ENCODE measurements at places on chromosomes 4 and X. TPM values are rescaled to one million over a fixed set of nuclear protein-coding genes. Genes with fewer than 3 reads are reported as not detected.
A peak's percentile ranks its signal among the peaks of the same experiment; 100 is the strongest.

The CENPVL1 gene
- total RNA-seq = not detected

The NMU gene
- total RNA-seq = not detected

The INPP4B gene
- total RNA-seq = 10.2 TPM

The SLC2A9 gene
- total RNA-seq = 0.71 TPM

The USP17L15 gene
- total RNA-seq = not detected

The HSPA4L gene
- total RNA-seq = 2.7 TPM

The CLCN3 gene
- 24.8 TPM for total RNA-seq

The NAP1L3 gene
- 0.23 TPM for total RNA-seq

The PRSS12 gene
- total RNA-seq = 0.24 TPM

The GPC4 gene
- total RNA-seq = 21.6 TPM

The BEX1 gene
- total RNA-seq = not detected

The CORIN gene
- 0.09 TPM for total RNA-seq

The TIGD4 gene
- total RNA-seq = 0.13 TPM

- DNase-seq = no peak
These were observed 43.1 kb downstream of the PPA2 start for GRCh38 chr4:105430811-105431210.

DNA sequence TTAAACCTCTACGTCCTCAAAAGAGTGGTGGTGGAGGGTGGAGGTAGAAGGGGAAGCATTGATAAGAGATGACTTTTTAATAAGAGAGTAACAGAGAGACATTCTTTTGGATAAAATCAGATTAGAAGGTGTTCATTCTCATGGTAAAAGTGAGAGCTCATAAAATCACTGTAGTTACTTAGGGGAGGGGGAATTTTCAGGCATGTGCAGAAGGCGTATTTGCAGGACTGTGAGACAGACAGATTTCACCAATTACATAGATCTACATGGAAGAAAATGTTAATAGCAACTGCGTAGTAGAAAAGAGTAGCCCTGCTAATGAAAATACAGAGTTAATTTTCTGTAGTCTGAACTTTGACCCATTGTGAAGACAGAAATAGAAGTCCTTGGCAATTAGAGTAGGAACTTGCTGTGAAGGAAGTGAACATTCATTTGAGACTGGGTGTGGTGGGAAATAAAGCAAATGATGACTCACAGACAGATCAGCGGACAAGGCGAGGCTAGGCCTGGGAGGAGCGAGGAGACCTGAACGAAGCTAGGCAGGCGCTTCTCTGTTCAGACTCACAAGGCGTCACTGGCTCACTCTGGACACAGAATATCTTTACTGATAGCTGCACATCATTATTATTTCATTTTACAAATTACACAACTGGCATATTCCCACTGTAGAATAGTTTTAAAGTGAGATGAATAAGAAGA is 57.2 kb upstream of the FAM9C start:
- DNase-seq = peak; percentile 71

- DNase-seq = no peak
These were observed 67.2 kb downstream of the ANTXR2 start for GRCh38 chr4:80005863-80006262.

- DNase-seq = no peak
These were observed 56.7 kb upstream of the COL25A1 start for GRCh38 chr4:109359040-109359646.

- DNase-seq = no peak
These were observed 210.6 kb downstream of the TENM3 start for GRCh38 chr4:182453830-182454229.

DNA sequence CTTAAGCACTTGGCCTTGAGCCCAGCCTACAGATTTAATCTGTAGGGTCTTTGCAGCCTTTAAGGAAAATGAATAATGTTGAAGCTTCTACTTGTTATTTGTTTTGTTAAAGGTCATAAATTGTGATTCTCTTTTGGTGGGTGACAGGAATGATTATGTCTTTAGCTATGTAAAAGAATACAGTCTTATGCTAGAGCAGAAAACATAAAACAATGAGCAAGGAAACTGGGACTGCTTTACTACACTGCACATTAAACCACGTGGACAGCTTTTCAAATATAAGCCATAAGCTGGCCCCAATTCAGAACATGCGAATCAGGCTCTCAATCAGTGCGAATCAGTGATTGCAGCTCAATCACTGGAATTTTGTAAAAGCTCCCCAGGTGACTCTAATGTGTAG is 40.9 kb upstream of the TBC1D19 start:
- DNase-seq = no peak

DNA sequence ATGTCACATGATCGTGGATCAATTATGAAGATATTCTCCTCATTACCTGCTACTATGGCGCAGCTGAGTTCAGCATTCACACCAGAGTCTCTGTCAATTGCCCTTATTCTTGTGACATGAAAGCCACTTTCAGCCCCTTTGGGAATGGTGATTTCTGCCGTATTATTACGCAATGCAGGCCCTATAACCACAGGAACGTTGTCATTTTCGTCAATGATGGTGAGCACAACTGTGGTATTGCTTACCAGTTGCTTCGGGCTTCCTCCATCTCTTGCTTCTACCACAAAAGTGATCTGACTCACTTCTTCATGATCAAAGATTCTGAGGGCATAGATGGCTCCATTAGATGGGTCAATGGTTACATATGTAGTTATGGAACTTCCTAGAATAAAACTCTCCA is 2.1 kb downstream of the PCDH18 start:
- DNase-seq = no peak

DNA sequence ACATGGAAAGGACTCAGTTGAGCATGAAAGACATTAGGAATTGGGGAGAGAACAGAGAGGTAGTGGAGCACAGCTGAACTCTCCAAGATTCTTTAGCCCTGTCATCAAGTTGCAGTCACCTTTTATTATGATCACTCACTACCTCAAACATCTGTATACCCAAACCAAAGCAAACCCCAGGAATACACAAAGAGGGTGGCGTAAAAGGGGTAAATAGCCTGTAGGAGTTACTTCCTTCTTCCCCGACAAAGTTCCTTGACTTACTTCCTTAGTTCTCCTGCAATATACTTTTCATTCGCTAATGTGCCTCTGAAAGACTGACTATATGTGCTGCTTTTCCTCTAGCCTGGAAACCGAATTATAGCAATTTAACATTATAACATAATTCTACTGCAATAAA is 159.9 kb downstream of the SPRY1 start:
- no peak for DNase-seq

DNA sequence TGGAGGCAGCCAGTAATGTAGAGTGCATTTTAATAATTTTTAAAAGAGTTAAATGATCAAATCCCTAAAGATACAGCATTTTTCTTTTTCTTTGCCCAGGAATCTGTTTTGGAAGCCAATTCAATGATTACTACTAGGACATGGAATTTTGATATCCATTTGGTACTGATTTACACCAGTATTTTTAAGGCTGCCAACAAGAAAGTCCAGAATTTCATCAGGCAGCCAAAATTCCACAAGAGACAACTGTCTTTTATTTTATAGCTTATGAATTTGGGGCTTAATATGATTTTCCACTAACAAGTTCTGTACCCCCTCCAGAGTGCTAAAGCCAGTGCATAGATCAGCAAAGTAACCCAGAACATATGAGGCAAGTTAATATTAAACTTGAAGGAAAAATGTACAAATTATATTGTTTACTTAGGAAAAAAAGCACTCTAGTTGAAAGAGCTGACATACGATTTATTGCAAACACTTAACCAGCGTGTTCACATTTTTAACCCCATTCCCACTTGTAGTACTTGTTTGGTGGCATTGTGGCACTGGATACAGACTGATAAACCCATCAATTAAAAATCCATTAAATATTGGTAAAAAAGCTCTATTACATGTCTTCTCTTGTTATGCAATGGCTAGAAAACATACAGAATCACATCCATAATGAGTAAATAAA is 259.7 kb downstream of the DCHS2 start:
- no peak for DNase-seq

DNA sequence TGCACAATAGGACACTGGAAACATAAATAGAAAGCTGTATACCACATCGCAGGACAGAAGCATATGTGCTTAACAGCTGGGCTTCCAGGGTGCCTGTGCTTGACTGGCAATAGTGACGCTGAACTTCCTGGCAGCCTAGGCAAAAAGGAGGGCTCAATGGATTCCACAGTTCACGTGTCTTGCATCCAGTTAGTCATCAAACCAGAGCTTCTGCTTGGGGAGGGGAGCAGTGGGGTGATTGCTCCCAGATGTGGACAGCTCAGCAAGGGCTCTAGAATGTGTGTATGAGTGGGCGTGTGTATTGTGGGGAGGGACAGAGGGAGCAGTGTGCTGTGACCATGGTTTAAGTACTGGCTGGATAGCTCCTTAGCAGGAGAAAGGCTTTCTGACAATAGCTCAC is 2.3 kb downstream of the PRRG3 start:
- DNase-seq = peak; percentile 30

GRCh38 chr4:163495900-163496299 is 1.4 kb downstream of the TMA16 start:
- no peak for DNase-seq

- no peak for DNase-seq
These were observed 39.5 kb downstream of the HSD17B13 start for GRCh38 chr4:87283151-87283550.

GRCh38 chr4:53855581-53856250 is 208.7 kb downstream of the CHIC2 start:
- DNase-seq = no peak

GRCh38 chr4:42415281-42415680 is 18.0 kb downstream of the SHISA3 start:
- DNase-seq = no peak

DNA sequence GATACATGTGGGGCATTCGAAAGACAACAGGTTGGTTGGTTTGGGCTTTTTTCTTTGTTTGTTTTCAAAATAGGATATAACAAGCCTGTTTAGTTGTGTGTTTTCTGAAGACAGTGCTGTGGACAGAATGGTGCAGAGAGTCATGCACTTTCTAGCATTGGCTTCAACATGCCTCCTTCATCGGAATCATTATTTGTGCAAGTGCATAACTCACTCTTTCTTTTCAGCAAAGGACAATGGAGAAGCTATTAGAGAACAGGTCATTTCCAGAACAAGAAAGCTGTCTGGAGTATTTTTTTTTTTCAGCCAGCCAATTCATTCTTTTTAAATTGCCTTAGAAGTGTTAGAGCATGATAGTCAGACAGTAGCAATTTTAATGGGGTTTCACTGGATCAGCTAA is 225.8 kb downstream of the STK32B start:
- no peak for DNase-seq

GRCh38 chr4:87489678-87490077 is 39.5 kb downstream of the SPARCL1 start:
- DNase-seq = no peak

DNA sequence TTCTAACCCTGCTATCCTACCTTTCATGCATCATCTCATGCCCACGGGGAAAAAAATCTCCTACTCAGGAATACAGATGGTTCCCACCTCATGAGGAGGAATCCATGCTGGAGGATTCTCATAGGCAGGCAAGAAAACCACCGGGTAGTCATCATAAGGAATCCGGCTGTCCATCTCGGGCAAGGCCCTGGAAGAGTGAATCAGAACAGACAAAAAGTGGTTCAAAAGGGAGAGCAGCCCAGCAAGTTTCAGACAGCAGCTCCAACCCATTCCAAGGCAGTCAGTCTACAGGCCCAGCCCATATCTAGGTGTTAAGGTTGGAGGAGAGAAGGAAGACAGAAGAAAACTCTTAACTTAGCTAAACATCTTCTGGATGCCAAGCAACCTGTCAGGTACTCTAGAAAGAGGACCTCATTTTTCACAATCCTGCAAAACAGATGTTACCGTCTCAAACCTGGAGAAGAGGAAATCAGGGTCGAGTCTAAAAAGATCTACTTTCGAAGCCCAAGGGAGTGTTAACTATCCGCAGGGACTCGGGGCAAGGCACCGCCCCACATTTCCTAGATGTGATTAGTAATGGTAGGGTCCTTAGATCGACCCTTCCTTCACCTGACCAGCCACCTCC is 447 bp downstream of the PDZD11 start:
- DNase-seq = no peak

DNA sequence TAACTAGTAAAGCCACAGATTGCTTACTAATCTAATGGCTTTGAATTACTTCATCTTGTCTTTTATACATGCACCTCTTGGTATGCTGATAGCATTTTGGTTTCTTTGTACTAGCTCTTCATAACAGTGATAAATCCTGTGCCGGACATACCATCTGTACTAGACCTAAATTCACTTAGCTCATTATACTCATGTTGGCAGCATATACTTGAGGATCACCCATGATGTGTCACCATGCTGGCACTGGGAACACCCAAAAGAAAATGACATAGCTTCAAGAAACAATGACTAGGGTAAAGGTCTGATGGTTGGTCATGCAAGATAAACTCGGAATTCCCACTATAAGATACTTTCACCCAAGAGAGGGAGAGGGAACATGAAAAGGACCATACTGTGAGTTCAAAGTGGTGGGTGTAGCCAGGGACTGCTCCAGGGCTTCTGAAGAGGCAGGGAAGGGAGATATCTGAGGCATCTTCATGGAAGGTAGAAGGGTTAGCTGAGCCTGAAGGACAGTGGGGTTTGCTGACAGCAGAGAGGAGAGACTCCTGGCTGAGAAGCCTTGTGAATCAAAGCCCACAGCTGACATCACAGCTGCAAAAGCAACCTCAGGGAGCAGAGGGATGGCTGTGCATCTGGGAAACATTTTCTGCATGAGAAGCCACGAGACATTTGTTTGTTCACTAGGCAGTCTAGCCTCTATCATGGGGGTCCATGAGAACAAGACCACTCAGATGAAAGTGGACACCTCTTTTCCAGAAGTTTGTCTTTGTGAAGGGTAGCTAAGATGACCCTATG is 314.2 kb downstream of the RAB28 start:
- DNase-seq = no peak

GRCh38 chrX:134552351-134552750 is 92.4 kb downstream of the HPRT1 start:
- DNase-seq = no peak

- no peak for DNase-seq
These were observed 651.4 kb downstream of the IQCM start for GRCh38 chr4:149164282-149164681.

DNA sequence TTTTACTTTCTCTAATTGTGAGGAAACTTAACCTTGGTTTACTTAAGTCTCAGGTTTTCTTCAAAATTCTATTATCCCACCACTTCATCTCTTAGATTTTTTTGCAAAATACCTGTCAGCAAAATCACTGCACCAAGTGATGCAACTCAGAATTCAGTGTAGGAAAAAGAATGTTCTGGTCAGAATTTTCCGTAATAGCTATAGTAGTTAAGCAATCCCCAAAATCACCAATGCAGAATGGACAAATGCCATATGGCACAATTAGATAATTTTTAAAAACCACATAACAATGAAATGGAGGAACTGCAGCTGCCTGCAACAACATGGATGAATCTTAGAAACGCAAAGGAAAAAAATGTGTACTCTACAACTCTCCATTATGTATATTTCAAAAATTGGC is 373.1 kb downstream of the NAF1 start:
- DNase-seq = no peak

- no peak for DNase-seq
These were observed 292.9 kb downstream of the ADGRL3 start for GRCh38 chr4:61493041-61493440.

GRCh38 chrX:153765138-153766079 is 1.4 kb downstream of the PLXNB3 start:
- peak; percentile 53 for DNase-seq

GRCh38 chr4:87679449-87680169 is 29.5 kb downstream of the DMP1 start:
- peak; percentile 53 for DNase-seq

Data from psoas muscle (tissue), 8 donors.